ENCODE measurements at places on chromosomes 2 and 18.
A peak's percentile ranks its signal among the peaks of the same experiment; 100 is the strongest.

DNA sequence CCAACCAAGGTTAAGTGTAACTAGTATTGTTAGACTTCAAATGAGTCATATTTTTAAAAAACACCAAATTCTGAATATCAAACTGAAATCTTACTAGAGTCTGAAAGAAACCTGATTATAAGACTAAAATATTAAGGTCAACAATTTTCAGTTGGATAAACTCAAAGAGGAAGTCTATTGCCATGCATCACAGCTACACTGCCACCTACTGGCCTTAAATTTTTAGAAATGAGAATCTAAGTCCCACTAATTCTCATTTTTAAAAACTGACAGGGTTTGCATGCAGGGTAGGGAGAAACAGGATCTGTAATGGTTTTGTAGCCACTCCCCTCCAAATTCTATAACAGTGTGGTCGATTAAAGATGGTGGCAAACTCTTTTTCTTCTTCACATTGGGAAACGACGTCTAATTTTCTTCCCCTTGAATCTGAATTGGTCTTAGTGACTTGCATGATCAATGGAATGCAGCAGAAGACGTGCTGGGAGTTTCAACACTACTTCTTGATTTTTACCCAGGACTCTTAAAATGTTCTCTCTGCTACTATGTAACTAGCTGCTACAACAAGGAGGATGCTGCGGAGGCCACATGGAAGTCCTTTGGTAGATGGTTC is 176.1 kb upstream of the SESTD1 start:
- DNase-seq, result no peak

- DNase-seq, result no peak
Observed at GRCh38 chr2:232713505-232713904, 16.4 kb downstream of the GIGYF2 start.

GRCh38 chr2:201298462-201299052 is 38.2 kb downstream of the CASP8 start:
- no peak for DNase-seq

- no peak for DNase-seq
Observed at GRCh38 chr2:224753743-224754540, 37.8 kb upstream of the CCDC195 start.

- DNase-seq, result no peak
Observed at GRCh38 chr2:99571533-99571932, 81.7 kb upstream of the REV1 start.

GRCh38 chr2:186560254-186560653 is 29.6 kb upstream of the ITGAV start:
- DNase-seq, result no peak

DNA sequence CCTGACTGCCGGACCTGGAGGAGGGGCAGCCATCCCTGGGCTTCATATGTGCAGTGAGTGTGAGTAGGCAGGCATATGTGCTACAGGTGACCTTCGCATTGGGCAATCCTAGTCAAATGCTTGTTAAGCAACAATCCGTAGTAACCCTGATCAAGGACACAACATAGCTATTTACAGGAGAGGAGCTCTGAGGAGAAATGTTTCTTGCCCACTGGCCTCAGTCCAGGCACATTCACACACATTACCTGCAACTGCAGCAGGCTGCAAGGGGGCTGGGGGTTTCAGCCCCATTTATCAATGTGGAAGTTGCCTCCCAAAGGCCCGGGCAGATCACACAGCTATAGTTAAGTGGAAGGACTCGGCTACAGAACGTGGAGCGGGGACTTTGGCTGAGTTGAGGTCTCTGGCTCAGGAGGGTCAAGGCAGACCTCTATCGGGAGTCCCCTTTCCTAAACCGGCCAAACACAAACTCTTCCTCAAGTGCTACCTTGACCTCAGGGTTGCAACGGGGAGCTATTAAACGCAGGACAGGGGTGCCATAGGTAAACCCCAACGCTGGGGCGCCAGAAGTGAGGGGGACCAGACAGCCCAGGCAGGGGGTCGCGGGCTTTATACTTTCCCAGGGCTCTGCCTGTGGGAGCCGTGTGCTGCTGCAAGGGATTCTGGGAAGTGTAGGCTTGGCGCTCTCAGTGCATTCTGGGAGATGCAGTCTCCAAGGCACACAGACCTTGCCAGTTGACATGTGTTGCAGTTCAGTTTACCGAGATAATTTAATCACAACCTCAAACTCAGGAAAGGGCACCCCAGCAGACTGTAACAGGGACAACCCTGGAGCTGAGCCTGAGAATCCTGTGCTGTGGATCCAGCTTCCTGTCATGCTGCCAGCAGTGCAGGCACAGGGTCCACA is 9.4 kb downstream of the KHK start:
- DNase-seq, result no peak

DNA sequence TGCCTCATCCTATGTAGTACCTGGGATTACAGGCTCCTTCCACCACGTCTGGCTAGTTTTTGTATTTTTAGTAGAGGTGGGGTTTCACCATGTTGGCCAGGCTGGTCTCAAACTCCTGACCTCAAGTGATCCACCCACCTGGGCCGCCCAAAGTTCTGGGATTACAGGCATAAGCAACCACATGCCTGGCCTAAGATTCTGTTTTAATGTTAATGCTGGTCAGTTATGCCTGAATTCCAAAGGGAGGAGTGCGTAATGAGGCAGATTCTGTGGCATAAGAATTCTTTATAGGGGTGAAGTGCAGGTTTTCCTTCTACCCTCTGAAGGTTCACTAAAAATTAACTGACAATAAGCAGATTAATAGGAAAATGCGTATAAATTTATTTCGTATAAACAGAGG is 1343.8 kb upstream of the LRRTM1 start:
- no peak for DNase-seq

GRCh38 chr2:20616341-20616871 is 34.5 kb downstream of the HS1BP3 start:
- no peak for DNase-seq

DNA sequence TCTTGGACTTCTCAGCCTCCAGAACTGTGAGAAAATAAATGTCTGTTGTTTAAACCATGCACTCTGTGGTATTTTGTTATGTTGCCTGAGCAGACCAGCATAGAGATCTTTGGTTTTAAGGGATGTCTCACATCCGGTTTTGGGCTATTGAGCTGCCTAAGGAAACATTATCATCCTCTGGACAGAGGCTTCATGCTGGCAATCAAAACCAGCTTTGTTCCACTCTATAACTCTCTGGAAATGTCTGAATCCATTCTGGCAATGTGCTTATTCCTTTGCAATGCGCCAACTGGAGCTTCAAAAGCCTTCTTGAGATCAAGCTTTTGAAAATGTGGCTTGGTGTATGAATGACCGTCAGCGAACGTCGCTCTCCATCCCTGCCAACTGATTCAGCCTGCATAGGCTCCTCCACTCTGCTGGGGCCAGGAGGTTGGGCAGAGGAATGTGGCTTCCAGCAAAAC is 183.6 kb upstream of the MGAT5 start:
- DNase-seq, result no peak

- no peak for DNase-seq
Observed at GRCh38 chr18:75010278-75010677, 198.7 kb downstream of the PTGR3 start.

DNA sequence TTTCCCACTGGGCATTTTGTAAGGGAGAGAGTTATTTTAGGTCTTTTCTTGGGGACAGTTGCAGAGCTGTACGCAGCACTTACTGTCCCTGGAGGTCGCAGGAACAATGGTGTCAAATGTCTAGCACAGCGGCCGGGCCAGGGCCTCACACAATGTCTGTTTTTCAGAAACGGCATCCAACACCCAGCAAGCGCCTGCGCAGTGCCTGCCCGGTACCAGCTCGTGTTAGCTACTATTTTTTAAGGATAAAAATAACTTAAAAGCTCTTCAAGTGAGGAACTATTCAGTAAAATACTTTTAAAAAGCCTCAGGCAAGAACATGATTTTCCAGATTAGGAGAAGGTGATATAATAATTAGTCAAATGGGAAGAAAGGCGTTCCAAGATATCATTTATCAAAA is 90.0 kb downstream of the MBP start:
- no peak for DNase-seq

DNA sequence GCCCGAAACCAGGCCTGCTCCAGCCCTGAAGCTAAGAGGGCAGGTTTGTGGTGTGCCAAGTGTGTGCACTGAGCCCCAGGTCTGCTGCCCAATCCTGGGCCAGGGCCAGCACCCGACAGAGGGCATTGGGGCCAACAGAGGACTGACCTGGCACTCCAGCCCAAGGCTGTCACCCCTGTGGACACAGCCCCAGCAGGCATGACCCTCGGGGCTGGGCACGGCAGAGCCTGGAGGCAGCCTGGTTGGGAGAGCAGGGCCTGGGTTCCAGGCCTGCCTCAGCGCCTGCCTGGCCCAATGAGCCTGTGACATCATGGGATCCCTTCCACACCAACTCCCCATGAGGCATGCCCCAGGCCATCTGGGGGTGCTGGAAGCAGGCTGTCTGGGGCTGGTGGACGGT is 10.8 kb upstream of the SNED1 start:
- no peak for DNase-seq

DNA sequence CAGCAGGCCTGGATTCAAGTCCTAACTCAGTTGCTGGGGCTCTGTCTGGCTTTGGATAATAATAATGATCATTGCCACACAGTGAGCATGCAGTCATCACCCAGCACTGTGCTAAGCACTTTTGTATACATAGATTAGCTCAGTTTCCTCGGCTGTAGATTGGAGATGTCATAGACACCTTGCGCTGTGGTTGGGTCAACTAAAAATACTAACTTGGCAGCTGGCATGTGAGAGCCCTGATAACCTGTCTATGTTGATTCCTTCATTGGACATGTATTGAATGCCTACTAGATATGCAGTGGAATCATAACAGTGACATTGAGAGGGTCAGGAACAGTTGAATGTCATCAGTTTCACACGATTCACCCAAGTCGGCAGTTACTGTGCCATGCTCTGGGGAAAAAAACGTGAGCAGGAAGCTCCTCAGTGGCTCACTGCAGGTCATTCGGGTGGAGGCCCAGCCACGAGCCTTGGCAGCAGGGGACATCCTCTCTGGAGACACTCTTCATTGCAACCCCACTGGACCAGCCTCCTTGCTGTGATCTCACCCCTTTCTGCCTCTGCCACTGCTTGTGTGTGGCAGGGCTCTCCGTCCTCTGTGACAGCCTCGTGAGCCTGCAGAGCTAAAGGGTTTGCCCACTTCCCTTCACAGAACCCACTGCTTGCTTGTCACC is 85.3 kb downstream of the NPAS2 start:
- no peak for DNase-seq

DNA sequence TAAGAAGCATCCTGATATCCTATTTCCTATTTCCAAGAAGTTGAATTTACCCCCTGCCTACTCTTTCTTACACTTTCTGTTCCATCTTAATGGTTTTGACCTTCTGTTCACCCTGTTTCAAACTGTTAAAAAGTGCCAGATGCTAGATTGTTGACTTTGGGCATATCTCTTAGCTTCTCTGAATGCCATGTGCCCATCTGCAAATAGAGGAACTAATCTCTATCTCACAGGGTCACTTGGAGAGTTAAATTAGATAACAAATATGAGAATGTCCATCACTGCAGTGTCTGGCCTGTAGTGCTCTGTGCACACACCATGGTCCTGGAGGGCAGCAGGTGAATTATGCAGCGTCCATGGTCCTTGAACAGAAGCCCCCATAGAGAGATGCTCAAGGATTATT is 83.8 kb downstream of the LRATD1 start:
- no peak for DNase-seq

DNA sequence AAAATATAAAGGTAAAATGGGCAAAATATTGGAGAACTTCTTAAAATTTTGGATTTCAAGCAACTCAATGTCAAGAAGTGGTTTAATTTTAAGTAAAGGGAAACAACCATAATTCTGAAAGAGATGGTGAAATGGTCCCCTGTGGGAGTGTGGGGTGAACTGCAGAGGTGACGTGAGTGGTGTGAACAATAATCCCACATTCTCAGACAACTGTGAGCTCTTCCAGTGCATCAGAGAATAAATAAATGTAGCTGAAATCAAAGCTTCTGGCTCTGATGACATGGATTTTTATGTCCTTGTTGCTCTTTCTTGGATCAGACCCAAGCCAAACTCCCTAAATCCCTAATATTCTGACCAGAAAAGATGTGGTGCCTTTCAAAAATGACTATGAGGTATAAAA is 672.7 kb downstream of the ZEB2 start:
- no peak for DNase-seq

DNA sequence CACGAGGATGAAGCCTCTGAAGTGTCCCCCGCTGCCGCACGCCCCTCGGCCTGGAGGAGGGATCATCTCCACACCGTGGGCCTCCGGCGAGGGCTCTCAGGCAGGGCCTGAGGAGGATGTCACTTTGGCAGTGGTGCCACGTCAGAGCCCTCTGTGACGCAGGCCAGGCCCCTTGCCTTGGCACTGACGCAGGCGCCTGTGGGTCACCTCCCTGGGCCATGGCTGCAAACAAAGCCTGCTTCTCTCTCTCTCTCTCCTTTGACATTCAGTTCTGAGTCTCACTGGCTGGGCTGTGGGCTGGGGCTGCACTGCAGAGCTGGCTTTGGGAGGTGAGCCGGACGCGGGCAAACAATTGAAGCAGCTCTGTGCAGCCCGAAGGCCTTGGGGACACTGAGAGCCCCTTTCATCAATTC is 273.7 kb downstream of the TWIST2 start:
- no peak for DNase-seq

GRCh38 chr2:186746584-186746983 is 52.7 kb downstream of the FAM171B start:
- peak; percentile 60 for DNase-seq

DNA sequence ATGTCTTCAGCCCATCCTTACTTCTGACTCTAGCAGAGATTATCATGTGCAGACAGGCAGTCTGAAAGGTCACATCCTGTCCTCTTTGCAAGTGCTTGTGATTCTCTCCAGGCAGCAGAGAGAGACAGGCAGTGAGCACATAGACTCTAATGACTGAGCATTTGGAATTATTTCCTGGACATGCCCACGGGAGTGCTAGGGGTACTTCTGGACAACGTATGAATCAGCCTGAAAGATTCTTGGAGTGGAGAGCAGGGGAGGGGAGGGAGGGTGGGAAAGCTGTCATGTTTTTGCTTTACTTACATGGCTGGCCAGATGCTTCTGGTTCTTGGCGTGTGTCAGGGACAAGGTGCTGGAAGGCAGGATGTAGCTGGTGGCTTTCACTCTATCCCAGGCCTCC is 150.6 kb downstream of the RIF1 start:
- DNase-seq, result no peak

- no peak for DNase-seq
Observed at GRCh38 chr2:195732574-195732973, 75.5 kb downstream of the SLC39A10 start.

GRCh38 chr2:14194233-14194632 is 438.3 kb upstream of the LRATD1 start:
- no peak for DNase-seq

DNA sequence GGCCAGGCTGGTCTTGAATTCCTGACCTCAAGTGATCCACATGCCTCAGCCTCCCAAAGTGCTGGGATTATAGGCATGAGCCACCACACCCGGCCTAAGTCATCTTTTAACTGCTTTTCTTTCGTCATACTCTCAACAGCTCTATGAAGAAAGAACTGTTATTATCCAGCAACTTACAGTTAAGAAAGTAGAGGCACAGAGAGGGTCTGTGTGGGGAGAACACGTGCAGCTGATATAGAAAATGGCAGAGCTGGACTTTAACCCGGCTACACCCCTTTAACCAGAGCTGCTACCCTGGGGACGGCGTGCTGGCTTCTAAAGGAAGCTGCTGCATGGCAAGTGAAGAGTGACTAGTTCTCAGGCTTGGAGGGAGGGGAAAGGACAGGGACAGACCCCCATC is 25.5 kb downstream of the IGFBP2 start:
- no peak for DNase-seq
